ENCODE measurements at places on chromosomes 7 and 10.
A peak's percentile ranks its signal among the peaks of the same experiment; 100 is the strongest.

DNA sequence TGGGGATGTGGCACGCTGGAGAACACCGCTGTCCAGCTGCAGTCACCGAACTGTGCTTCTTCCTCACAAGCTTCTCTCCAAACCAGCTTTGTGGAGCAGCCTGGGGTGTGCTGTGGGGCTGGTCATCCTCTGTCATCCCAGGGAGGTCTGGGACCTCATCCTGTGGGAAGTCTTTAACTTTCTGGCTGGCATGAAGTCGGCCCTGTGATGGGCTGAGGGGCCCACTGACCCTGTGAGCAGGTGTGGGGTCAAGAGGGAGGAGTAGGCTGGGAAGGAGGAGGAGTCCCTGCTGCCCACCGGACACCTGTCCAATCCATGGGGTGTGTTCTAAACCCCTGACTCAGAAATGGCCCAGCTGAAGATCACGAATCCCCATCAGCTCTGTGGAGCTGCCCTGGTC is 136.2 kb upstream of the SHH start:
- DNase-seq, result no peak

DNA sequence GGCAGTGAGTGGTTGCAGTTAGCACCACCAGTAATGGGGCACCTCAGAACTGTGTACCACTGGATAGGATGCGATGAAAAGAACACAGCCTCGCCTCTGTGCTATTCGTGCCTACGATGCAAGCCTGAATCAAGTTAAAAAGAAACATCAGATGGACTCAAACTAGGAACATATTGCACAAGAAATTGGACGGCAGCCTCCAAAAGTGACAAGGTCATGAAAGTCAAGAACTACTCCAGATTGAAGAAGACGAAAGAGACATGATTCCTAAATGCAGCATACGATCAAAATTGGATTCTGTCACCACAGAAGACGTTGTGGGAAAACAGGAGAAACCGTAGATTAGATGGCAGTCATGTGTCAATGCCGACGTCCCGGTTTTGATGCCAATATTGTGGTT is 648.1 kb upstream of the FOXK1 start:
- no peak for DNase-seq

GRCh38 chr7:81990395-81990794 is 220.5 kb upstream of the HGF start:
- no peak for DNase-seq

GRCh38 chr7:5348134-5349004 is 65.6 kb downstream of the SLC29A4 start:
- DNase-seq, result peak; percentile 45

DNA sequence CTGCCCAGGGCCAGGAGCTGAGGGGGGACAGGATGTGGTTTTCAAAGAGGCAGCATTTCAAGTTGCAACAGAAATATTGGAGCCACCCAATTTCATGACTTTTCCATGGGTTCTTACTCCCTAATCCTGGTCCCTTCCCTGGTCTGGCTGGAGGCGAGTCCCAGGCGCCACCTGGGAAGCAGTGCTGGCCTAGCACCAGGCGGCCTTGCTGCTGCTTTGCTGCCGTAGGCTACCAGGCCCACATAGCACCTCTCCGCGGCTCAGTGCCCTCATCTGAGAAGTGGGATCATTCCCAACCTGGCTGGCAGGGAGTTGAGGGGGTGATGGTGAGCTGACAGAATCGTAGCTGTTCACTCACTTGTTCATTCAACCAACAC is 33.7 kb downstream of the ZMIZ1 start:
- DNase-seq, result no peak

DNA sequence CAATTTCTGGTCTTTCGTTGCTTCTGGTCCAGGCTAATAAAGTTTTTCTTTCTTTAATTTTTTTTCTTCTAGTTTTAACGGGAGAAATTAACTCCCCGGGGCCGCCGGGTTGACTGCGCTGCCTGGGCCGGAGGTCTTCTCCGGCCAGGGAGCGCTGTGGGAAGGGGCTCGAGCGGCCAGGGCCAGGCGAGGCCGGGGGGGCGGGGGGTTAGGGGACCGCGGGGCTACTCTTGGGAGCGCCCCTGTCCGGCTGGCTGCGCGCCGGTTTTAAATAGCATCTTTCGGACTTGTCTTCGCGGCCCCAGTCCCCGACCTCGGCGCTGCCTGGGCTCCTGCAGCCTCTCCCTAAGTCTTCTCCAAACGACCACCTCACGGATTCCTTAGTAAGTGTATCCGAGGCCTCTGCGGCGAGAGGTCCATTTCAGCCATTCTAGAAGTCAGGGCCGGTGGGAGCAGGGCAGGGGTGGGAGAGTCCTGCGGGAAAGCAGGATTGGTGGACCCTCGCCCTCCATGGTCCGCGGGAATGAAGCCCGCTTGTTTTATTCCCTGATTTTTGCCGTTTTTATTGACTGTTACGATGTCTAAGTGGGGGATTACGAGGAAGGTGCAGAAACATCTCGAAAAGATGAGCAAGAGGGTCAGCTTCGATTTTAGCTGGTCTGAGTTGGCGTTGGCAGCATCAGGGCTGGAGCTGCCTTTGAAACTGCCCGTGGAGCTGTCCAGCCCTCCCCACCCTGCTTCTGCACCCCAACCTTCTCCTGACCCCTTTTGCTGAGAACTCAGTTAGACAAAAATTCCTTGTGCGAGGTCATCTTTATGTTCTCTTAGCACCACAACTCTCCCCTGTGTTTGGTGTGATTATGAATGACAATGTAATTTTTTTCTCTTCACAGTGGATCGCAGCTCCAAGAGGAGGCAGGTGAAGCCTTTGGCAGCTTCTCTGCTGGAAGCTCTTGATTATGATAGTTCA is 555 bp downstream of the PHF14 start:
- DNase-seq, result peak; percentile 74

GRCh38 chr10:127774766-127775559 is 38.0 kb downstream of the FOXI2 start:
- no peak for DNase-seq

- DNase-seq, result no peak
Observed at GRCh38 chr10:66307826-66308225, 618.0 kb upstream of the LRRTM3 start.

DNA sequence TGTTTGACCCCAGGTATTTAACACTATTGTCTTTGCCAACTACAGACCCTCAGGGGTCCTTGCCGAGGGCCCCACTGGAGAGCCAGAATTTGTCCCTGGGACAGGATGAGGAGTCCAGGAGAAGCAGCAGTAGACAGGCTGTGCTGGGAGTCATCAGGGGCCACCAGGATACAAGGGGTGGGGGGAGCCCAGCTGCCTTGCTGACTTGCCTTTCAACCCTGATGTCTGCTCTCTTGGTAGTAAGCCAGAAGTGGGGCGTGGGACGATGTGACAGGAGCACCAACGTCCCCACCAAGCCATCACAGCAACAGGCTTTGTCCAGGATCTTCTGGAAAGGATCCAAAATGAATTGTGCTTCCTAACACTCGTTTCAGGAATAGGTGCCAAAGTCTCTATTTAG is 62.4 kb upstream of the CDCA7L start:
- no peak for DNase-seq

- peak; percentile 6 for DNase-seq
Observed at GRCh38 chr10:1185911-1186682, 129.9 kb downstream of the WDR37 start.

GRCh38 chr10:124063750-124064603 is 29.4 kb downstream of the CHST15 start:
- DNase-seq, result no peak

DNA sequence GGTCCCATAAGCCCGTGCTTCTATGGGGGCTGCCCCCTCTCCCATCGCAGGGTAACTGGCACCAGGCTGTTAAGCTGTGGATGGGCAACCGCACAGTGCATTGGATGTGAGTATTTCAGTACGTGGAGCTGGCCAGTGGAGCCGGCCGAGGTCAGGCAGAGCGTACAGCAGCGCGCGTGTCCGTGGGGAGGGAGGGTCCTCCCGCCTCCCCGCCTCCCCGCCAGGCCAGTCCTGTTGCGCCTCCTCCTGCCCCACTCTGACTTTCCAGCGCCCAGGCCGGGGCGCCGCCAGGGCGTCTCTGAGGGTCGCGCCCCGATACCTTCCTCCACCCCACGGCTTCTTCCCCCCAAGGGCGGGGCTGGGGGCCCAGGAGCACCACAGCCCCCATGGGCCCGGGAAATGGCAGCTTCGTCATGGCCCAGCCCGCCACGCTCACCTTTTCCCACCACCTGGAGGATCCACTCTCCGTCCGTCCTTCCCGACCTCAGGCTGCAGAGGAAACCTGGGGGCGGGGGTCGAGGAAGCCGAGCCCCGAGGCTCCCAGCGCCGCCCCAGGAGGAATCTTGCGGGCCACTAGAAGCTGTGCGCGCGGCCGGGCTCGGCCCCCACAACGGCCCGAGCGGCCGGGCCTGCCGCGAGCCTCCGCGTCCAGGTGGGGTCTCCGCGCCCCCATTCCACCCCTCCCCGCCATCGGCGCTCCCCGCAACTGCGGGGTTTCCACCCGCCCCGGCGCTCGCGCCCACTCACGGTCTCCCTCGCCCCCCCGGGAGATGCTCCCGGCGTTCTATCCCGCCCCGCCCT is 831 bp upstream of the PFKP start:
- no peak for DNase-seq

- no peak for DNase-seq
Observed at GRCh38 chr10:62618576-62619412, 185.7 kb upstream of the ADO start.

All from glutamatergic neuron (in vitro differentiated cells).